ENCODE measurements at places on chromosomes 13 and 19.

DNA sequence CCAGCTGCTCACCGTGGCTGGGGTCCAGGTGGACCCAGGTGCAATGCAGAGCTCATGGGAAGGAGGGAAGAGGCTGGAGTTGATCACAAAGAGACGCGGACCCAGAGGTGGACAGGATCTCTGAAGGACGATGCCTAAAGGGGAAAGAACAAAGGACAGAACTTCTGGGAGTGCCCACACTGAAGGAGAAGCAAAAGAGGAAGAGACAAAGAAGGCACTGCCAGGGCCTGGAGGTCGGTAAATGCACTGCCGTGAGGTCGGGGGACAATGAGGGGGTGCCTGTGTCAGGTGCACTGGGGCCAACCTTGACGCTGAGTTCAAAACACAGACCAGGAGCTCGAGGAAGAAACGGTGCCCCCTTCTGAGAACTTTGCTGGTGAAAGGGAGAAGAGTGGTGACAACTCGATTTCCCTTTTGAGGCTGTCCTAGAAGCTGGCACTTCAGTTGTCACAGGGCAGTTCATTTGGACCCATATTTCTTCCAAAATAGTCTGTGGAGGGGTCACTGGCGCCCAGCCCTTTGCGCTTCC lies 55.6 kb downstream of the GJA3 start:
- no peak for DNase-seq

DNA sequence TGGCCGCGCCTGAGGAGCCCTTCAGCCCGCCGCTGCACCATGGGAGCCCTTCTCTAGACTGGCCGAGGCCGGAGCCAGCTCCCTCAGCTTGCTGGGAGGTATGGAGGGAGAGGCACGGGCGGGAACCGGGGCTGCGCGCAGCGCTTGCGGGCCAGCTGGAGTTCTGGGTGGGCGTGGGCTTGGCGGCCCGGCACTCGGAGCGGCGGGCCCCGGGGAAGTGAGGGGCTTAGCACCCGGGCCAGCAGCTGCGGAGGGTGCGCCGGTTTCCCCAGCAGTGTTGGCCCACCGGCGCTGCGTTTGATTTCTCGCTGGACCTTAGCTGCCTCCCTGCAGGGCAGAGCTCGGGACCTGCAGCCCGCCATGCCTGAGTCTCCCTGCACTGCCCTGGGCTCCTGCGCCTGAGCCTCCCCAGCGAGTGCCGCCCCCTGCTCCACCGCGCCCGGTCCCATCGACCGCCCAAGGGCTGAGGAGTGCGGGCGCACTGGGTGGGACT lies 1890.0 kb upstream of the PCDH20 start:
- DNase-seq, result no peak

GRCh38 chr19:15452111-15453047 lies 2.6 kb upstream of the WIZ start:
- peak; percentile 46 for DNase-seq

- DNase-seq, result no peak
Measured at GRCh38 chr19:16661480-16662034, 618 bp downstream of the TMEM38A start.

GRCh38 chr19:40585241-40585981 lies 8.7 kb downstream of the SHKBP1 start:
- DNase-seq, result no peak

- DNase-seq, result no peak
Measured at GRCh38 chr19:14505488-14506239, 9.7 kb upstream of the GIPC1 start.

- DNase-seq, result no peak
Measured at GRCh38 chr19:22601906-22602630, 32.1 kb upstream of the ZNF492 start.

DNA sequence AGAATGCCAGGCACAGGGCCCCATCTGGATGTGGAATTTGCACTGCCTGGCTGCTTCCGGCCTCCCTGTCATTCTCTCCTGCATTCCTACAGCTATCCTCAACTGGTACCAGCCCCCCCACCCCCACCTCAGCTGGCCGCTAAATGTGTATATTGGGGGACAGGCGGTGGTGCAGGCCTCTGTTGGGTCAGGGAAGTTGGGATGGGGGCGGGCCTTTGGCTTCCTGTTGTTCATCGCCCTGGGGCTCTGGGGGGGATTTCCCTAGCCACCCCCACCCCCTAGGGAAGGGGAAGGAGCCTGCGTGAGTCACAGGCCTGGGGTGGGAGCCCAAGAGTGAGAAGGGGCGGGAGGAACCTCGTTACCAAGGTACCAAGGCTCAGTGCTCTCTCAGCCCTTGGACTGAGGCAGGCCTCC lies 10.6 kb downstream of the POU2F2 start:
- DNase-seq, result no peak

DNA sequence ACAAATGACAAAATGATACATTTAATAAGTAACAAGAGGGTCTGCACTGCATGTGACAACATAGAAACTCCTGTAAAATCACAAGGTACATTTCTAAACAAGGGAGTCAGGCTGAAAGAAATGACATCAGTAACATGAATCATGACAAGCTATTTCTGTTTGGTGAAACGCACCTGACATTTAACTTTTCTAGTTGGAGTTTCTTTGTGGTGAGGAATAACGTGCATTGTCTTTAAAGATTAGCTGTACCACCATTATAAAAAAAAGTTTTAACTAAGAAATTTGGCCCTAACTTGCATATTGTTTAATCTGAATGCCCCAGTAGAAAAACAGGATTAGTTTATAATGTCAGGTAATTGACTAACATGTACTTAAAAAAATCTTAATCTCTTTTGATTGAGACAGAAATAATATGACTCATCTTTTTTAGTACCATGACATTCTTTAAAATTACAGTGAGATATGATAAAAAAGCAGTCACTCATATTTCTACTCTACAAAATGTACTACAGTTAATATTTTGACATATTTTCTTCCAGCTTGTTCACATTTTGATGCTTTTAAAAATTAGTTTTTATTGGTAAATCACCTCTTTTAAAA lies 418.2 kb downstream of the KLF12 start:
- DNase-seq, result no peak

DNA sequence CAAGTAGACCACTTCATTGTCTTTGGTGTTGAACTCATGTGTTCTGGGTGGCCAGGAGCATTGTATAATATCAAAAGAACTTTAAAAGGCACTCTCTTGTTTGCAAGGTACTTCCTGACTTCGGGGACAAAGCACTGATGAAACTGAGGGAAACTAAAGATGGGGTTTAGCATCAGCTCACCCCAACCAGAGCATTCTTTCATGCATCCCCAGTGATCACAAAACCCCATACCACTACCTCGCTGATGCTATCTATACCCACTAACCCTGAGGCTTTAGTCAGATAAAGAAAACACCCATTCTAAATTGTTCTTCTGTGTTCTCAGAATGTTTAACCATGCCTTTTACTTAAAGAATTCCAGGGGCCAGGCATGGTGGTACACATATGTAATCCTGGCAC lies 94.5 kb upstream of the DOCK9 start:
- no peak for DNase-seq

GRCh38 chr13:98325724-98326123 lies 148.7 kb upstream of the RNF113B start:
- DNase-seq, result peak; percentile 82

- DNase-seq, result no peak
Measured at GRCh38 chr19:43562698-43563241, 12.6 kb downstream of the XRCC1 start.

GRCh38 chr19:13309864-13310263 lies 159.7 kb downstream of the IER2 start:
- DNase-seq, result no peak

DNA sequence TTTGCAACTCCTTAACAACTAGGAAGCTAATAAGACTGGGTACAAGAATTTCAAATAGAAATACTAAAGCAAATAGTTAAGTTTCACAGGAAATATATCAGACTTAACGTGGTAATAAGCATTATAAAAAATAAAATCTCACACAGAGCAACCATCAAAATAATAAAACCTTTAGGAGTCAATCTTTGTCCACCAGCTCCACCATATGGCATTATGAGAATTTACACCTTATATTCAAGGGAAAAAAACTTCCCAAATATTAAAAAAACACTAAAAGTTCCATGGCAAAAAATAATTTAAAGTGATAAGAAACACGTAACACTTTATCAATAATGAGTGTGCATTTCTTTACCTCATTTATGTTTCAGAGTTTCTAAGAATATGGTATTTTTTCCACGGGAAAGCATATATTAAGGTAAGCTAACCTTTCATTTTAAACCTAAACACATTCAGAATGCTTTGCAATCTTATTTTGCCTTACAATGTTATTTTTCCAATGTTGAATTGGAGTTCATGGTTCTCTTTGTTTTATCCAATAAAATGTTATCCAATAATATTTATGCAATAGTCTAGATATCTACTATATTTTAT lies 423.2 kb upstream of the SGCG start:
- peak; percentile 37 for DNase-seq

DNA sequence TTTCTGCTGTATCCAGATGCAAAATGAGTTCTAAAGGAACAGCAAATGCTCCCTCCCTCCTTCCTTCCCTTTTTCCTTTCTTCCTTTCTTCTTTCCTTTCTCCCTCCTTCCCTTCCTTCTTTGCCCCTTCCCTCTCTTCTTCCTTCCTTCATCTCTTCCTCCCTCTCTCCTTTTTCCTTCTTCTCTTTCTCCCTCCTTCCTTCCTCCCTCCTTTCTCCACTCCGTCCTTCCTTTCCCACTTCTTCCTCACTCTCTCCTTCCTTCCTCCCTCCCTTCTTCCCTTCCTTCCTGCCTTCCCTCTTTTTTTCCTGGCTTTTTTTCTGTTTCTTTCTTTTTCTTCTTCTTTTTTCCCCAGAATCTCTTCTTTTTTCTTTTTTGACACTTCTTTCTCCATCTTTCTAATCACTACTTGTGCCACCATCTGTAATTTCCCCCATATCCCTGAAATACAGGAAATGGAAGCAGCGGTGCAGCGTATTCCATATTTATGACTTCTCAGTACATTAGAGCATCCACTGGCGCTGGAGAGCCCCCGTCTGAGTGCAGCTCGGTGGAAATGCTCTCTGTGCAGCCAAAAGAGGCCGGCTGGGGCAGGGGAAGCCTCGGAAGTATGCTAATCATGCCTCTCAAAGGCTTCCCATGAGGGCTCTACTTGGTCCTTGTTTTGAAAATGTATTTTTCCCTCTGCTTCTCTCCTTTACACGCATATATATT lies 275.6 kb downstream of the TSHZ3 start:
- no peak for DNase-seq

DNA sequence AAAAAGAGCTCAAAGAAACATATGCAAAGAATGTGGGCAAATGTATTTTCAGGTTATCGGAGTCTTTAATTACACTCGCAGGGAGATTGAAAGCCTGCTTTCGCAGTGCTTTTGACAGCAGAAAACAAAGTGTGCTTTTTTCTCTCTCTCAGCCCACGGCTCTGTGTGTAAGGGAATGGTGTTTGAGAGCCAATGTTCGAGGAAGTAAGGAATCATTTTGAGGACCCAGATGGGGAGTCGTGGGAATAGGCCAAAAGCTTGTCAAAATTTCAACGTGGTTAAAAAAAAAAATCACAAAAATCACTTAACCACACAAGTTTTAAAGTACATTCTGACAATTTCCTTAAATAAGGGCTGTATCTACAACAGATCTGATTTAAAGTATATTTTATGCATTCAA lies 197.1 kb upstream of the IRS2 start:
- DNase-seq, result no peak

- peak; percentile 4 for DNase-seq
Measured at GRCh38 chr19:24159707-24160106, 72.7 kb downstream of the ZNF254 start.

- DNase-seq, result no peak
Measured at GRCh38 chr19:35623327-35624010, 5.4 kb upstream of the RBM42 start.

GRCh38 chr19:2962018-2962670 lies 15.2 kb upstream of the TLE6 start:
- DNase-seq, result peak; percentile 53

- DNase-seq, result no peak
Measured at GRCh38 chr13:48412881-48413351, at the start of gene LPAR6. TSS of gene LPAR6 (minus strand) at chr13:48413113. CDS start at chr13:48412423, 690 bp downstream.

DNA sequence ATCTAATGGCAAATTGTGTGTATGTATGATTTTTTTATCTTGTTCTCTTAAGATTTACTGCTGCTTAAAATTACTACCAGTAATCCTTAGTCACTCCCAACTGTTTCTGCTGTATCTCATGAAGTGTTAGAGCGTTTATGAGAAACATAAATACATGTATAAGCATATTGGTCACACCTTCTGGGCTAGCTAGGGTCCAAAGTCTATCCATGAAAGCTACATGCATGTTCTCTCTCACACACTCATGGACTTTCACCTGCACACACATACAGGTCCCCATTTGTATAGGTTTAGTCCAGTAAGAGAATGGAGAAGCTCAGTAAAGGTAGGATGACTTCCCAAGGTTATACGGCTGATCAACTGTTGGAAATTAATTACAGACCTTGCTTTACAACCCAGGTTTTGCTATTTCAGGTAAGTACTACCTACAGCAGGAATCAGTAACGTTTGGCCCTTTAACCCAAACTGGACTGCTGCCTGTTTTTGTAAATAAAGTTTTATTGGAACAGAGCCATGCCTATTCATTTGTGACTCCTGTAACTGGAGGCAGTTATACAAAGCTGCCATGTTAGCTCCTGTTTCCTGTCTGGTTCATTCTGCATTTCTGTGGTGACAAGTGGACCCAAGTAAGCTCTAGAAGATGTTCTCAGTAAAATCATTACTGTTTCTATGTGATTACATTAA lies 15.3 kb downstream of the METTL21C start:
- no peak for DNase-seq

DNA sequence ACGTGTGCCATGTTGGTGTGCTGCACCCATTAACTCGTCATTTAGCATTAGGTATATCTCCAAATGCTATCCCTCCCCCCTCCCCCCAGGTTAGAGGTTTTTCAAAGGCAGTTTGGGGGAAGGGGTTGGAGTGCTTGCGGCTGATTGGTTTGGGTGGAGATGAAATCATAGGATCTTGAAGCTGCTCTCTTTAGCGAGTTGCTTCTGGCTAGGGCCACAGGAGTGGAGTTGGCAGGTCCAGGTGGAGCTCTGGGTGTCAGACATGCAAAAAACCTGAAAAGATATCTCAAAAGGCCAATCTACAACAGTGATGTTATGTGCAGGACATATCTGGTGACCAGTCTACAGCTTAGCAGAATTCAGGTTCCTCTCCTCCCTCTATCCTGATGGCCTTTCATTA lies 32.6 kb upstream of the CXCL17 start:
- DNase-seq, result no peak

GRCh38 chr19:54454781-54455675 lies 6.0 kb downstream of the LENG8 start:
- DNase-seq, result no peak

Data from NCI-H748 treated with DMSO at 0.1 percent for 48 hours (cell line).